Gastroesophageal sphincter (tissue), 4 donors: ENCODE measurements at places on chromosomes 7 and 10. TPM values are rescaled to one million over a fixed set of nuclear protein-coding genes. Genes with fewer than 3 reads are reported as not detected.

Gene POLR2J2
- total RNA-seq = not detected

Gene C10orf95
- not detected for total RNA-seq

Gene GTF2IRD1
- 30.2 TPM for total RNA-seq

Gene MYL10
- not detected for total RNA-seq

Gene PPP1R17
- total RNA-seq = not detected

Gene STK32C
- 3.8 TPM for total RNA-seq

Gene SYT15
- total RNA-seq = 11.2 TPM

Gene POLR2J3
- 25.7 TPM for total RNA-seq

Gene ERV3-1
- total RNA-seq = 12.4 TPM

- no peak for ATAC-seq
Measured at GRCh38 chr7:71637578-71637977, 505.6 kb downstream of the GALNT17 start.

DNA sequence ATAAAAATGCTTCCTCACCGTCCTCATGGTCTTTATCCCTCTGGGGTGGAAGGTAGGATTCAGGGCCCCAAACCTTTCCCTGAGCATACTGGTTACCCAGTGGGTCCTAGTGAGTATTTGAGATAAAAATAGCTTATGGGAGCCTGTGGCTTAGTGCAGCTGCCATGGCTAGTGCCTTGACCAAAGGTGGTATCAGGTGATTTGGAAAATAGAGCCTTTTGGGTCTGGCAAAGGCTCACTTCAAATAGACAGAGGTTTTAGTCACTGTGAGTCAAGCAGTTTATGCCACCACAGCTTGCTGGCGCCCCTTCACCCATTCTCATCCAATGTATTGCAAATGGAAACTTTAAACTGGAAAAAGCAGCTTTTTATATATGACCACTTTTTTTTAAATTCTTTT lies 30.4 kb downstream of the PLAU start:
- no peak for ATAC-seq

DNA sequence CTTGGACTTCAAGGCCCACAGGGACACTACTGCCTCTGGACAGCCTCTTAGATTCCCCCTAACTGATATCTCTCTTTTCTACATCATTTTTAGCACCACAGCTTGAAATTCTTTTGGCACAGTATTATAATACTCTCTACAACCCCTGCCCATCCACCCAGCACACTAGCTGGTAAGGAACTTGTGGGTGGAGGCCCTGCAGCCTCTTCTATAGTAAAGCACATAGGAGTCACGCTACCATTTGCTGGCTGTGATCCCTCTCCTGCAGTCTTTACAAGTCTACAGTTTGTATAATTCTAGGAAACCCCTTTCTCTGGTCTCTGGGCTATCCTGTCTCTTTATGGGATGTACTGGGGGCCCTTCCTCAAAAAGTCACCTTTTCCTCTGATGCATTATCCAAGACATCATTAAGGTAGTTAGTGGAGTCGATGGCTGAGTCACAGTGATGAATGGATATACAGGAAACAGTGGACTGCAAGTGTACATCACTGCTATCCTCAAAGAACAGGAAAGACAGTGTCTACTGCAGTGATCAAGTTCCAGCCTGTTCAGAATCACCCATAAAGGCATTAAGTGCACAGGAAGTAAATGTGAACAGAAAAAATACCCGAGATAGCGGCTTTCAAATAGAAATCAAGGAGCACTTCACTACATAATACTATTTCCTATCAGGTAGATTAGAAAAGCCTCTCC lies 54.4 kb downstream of the STK17A start:
- ATAC-seq = no peak

DNA sequence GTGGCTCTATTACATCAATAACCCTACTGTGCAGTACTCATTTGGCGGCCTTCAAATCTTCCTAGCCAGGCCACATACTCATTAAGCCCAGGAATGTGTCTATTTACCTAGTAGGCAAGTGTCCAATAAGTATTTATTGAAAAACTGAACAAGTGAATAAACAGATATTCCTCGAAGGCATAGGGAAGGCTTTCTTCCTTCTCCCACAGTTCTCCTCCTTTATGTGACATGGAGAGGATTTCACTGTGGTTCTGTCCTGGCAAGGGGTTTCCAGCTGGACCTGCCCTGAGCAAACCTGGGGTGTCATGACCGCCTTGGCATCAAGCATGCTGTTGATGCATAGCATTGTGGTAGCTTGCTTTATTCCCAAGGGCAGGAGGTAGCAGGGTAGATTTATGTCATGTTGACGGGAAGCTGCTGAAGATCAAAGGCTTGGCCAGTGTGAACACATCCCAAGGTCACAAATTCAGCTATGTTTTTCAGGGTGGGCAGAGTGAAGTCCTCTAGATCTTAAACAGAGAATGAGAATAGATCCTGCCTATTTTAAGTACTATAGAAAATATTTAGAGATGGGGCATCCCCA lies 195.1 kb downstream of the INHBA start:
- ATAC-seq = peak; percentile 34

DNA sequence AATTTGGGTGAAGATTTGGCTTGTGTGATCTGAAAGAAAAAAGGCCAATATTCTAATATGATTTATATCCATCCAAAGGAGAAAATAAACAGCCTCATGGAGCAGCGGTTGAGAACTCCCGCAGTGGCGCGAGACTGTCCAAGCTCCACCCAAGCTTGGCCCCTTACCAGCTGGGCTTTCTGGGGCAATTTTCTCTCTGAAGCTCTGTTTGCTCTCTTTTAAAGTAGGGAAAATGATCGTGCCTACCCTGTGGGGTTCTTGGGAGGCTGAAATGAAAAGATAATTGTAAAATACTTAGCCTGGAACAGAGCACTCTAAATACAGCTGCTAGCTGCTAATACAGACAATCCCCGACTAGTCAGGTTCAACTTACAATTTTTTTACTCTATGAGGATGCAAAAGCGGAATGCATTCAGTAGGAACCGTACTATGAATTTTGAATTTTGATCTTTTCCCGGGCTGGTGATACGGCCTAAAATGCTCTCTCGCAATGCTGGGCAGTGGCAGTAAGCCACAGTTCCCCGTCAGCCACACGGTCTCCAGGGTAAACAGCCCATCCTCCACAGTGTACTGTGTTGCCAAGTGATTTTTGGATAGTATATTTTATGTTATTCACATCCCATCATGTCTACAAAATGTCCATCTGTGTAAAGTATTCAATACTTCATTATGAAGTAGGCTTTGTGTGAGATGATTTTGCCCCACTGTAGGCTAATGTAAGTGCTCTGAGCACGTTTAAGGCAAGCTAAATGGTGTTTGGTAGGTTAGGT lies 137.7 kb downstream of the CHN2 start:
- no peak for ATAC-seq

GRCh38 chr7:106236065-106236464 lies 48.7 kb downstream of the NAMPT start:
- no peak for ATAC-seq

- ATAC-seq = no peak
Measured at GRCh38 chr10:100999742-101000126, at the start of gene LZTS2. Gene LZTS2 (plus strand): TSS chr10:100999808. CDS start chr10:101002539, 2,731 bp downstream.

DNA sequence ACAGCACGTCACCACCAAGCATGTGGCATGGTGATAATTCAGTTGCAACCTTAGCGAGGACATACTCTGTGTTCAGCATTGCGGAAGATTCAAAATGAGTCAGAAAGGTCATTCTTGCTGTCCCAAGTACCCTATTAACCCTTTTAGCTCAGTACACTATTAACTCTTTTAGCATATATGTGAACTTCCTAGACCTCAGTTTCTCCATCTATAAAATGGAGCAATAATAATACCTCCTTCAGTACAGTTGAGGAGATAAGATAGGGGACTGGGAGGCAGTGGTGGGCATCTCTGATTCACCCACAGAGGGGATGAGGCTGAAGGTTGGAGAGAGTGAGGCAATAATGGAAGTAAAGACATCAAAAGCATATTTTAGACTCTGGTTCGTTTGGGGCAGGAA lies 67.3 kb downstream of the XRCC2 start:
- no peak for ATAC-seq

- ATAC-seq = no peak
Measured at GRCh38 chr10:79431428-79431827, 14.0 kb downstream of the ZCCHC24 start.

DNA sequence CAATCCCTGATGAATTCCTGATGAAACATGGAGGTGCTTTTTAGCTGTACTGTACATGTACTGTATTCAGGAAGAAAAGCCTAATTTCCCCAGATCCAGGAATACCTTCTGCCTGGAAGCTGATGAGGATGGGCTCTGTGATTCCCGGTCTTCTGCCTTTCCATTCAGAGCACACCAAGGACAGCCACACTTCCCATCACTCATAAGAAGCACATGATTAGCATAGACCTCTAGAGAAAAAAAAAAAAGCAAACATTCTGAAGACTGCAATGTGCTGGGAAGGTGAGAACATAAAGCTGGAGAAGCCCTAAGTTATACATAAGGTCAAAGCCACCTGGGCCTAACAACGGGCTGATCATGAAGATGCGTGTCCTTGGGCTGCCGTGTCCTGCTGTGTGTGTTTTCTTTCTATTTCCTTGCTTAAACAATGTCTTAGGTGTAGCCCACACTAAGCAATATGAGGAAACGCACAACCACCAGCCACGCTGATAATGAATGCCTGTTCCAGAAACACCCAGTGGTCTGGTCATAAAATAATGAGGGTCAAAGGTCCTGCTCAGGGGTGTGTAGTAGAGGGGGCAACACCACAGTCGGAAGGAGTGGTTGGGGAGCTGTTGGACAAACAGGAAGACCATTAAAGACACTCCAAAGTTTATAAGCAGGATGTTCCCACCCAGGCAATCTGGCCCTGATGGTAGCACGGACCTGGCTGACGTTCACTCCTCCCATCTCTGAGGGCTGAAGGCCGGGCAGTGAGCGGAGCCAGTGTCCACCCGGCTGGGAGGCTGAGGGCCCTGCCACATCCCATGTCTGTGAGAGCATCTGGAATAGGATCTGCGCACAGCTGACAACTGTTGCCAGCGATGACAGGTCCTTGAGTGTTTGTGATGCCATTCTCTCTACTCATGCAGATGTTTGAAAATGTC lies 7.9 kb downstream of the PKD1L1 start:
- peak; percentile 27 for ATAC-seq

DNA sequence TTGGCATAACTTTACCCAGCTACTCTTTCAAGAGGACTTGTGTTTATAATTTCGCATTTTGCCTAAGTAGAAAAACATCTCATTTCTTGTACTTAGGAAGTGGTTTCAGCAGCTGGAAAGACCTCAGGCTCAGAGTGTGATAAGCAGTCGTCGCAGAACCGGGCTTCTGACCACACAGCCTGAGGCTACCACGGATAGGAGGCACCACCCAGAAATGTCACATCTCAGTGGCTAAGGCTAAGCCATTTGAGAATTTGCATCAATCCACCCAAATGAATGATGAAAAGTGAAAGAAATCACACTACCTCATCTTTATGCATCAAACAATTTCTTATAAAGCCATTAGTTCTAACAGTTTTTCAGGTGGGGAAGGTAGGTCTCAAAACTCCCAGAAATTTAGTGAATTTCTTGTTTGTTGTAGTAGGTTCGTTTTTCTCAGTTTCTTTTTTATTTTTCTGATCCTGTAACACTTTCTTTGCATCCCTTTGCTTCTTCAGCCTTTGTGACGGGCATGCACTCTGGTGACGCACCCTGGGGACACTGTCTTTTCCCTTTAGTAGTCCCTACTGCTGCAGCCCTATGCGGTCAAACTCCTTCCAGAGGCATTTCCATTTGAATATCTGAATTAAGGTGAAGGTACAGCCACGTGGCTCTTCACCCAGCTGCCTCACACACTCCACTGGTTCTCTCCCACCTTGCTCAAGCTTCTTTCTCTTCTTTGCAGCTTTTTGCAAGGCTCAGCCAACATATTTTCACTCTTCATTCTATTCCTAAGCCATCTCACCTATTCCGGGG lies 68.5 kb downstream of the MAP3K8 start:
- ATAC-seq = no peak

- no peak for ATAC-seq
Measured at GRCh38 chr10:62112963-62113362, 155.7 kb downstream of the RTKN2 start.

DNA sequence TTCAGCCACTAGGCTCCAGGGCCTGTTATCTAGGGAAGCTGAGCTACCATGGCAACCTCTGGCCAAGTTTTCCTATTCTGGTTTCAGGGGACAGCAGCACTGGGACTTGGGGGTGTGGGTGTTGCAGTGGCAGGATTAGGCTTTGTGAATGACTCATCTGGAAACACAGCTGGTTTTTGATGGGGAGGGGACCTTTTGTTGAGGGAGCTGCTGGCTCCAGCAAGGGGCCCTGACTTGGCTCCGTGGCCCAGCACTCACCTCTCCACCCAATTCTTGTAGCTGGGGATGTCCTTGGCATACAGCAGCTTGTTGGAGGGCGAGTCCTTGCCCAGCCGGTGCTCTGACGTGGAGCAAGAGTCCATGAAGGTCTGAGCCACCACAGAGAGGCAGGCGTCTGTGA lies 435.9 kb downstream of the PLXNA4 start:
- no peak for ATAC-seq

DNA sequence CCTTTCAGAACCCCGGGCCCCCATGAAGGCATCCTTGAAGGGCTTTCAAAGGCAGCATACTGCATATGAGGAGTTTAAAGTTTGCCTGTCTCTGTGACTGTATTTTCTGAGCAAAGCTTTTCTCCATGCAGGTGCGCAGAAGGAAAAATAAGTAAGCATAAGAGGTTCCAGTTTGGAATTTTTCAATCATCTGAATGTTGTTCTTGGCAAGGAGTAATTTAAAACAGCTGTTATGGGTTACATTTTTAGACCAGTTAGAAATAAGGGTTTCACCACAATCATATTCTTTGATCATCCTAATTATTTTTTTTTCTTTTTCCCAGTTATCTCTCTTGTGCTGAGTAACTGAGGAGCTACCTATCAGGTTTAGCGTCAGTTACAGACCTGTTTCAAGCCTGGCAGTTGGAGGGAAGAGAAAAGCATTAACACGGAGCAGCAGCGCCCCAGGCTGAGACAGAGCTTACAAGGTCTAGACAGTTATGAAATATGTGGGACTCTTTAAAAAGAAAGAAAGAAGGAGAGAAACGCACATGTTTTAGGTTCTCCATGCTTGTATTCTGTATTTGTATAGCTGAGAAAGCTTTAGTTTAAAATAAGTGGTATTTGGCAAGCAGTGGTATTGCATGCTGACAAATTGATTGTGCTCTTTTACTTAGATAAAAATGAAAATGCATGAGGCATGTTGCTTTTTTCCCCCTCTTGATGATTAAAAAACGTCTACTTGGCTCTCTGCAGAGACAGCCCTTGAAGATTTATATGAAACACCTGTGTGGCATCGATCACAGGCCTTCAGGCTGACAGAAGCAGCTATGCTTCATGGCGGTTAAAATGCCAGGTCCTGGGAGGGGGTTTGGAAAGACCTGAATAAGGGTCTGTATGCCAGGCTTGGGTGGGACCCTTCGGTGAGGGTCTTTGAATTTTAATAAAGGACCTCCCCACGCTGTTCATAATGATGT lies 157.6 kb downstream of the GRK5 start:
- ATAC-seq = no peak
